MV-4-11 (cell line): ENCODE measurements at places on chromosomes 7 and 10.

GRCh38 chr7:129780257-129780973, 168.9 kb downstream of the NRF1 start:
- no peak for DNase-seq

GRCh38 chr7:104961821-104962220, 52.2 kb upstream of the KMT2E start:
- peak; percentile 15 for DNase-seq

DNA sequence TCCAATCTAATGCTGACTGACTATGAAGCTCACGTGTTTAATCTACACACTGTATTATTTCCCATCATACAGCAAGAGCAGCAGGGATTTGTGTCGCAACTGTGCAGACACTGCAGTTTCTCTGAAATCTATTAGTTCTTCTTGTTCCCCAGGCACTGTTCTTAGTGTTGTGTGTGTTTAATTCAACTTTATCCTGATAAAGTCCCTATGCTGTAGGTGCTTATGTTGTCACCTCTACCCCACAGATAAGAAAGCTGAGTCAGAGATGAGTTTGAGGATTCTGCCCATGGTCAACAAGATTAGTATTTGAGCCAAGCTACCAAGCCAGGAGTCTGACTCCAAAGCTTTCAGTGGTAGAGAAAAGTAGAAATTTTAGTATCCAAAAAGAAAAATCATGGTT, 22.5 kb upstream of the EPHB6 start:
- peak; percentile 4 for DNase-seq

DNA sequence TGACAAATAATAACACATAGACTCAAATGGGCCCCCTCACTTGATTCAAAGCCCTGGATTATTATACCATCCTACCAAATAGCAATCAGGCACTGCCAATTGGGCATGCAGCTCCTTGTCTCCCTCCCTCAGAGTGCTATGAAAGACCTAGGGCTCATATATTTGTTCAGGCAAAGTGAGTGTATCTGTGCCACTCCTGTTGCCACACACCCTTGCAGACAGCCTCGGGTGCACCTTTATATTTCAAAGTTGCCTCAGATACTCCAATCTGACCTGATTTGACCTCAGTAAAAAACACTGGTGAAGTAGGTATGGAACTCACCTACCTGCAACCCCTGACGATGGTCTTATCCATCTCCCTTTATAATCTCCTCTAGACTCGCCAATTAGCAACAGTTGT, 3.0 kb upstream of the NAMPT start:
- no peak for DNase-seq

GRCh38 chr10:48791267-48791928, 106.7 kb downstream of the WDFY4 start:
- no peak for DNase-seq

GRCh38 chr10:4434516-4435071, 391.4 kb upstream of the AKR1E2 start:
- no peak for DNase-seq

GRCh38 chr7:94357076-94357475, 37.6 kb upstream of the COL1A2 start:
- no peak for DNase-seq

- no peak for DNase-seq
Observed at GRCh38 chr7:22429386-22429785, 70.6 kb downstream of the STEAP1B start.

DNA sequence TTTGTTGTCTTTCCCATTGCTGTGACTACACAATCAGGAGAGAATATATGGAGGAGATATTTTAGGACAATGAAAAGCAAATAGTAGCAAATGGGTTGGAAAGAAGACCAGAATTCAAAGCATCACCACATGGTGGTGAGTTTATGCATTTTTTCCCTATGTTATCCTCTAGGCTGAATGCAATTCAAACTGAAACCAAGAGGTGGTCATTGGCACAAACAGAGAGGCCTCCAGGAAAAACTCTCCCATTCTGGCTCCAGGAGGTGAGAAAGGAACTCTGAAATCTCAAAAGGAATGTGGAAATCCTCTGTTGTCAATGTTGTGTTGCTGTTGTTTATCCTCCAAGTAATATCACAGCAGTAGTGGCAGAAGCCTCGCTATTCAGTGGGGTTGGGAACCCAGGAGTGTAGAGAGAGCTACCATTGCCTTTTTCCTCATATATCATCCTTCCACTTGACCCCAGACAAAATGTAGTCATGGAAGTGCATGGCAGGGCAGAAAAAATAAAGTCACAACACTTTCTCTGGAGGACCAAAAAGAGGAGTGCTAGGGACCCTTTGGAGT, 819.1 kb downstream of the GRID1 start:
- no peak for DNase-seq

- DNase-seq, result peak; percentile 49
Observed at GRCh38 chr10:12218991-12219390, 23.0 kb downstream of the CDC123 start.

GRCh38 chr10:7891634-7892033, 73.3 kb downstream of the TAF3 start:
- DNase-seq, result no peak

DNA sequence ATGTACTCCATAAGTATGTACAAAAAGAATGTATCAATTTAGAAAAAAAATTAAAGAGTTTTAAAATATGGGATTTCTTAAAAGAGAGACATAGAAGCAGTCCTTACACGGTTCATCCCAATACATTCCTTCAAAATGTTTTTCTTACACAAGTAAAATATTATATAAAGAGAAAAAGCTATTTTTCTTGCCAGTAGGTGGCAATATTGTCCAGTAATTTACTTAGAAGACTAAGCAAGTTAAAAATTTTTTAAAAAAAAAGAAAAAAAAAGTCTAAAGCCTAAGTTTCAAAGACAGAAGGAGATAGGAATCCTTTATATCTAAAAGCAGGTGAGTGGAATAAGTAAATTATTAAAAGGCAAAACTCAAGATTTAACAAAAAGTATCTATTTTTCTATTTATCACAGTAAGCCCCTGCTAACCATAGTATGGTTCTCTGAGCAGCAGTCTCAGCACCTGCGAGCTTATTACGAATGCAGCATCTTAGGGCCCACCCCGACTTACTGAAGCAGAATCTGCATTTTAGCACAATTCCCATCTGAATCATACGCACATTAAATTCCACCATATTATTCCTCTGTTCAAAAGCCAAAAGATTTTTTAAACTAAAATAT, 240.6 kb downstream of the DGKI start:
- peak; percentile 29 for DNase-seq

DNA sequence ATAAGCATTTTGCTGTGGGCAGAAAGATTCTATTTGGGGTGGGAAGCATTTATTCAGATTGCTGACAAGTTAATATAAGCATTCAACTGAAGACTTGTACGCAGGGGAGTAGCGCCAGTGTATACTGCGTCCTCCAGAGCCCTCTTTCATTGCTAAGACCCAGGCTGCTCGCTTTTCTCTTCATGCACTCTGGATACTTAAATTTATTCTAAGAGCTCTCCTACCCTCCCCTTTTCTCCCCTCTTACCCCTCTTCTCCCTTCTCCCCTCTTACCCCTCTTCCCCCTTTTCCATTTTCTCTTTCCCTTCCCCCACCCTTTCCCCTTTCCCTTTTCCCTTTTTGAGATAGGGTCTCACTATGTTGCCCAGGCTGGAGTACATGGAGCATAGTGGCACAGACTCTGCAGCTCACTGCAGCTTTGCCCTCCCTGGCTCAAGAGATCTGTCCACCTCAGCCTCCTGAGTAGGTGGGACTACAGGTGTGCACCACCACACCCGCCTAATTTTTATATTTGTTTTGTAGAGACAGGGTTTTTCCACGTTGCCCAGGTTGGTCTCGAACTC, 125.8 kb downstream of the CDK14 start:
- DNase-seq, result no peak

- DNase-seq, result no peak
Observed at GRCh38 chr7:33814936-33815335, 90.4 kb upstream of the BMPER start.

DNA sequence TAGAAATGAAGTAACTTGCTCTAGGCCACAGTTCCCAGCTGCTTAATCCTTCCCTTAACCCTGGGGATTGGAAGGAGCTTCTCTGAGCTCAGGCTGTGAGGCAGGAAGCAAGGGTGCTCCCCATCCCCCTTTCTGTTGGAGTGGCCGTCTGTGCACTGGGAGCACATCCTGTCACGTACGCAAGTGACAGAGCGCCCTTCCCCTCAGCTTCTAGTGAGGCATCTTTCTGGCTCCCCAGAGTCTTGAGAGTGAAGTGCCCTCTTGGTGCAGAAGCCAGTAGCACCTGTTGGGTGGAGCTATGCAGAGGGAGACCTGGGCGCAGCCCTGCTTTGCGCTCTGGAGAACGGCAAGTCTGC, 47.8 kb downstream of the SHH start:
- DNase-seq, result peak; percentile 83

DNA sequence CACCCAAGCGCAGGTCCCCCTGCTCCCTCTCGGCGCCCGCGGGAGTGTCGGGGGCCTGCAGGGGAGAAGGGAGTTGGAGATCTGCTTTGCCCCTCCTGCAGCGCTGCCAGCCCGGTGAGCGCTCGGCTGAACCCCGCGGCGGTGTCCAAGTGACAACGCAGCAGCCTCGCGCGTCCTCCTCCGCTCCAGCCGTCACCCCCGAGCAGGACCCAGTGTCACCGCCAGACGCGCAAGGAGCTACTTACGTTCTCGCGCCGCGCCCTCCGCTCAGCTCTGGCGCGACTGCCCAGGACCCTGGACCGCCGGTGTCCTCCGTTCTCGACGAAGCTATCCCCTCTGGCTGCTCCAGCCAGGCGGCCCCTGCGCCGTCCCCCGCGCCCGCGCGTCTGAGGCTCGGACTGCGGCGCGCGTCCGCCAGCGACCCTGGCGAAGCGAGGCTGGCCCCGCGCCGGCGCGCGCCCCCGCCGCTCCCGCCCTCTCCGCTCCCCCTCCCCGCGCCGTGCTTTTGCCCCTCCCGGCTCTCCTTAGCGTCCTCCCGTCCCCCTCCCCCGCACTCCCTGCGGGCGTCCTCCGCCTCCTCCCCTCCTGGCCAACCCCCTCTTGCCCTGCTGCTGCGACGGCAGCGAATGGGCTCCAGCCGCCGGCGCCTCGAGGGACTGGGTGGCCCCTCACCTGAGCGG, at the start of gene NRCAM:
Gene NRCAM, minus strand, starts transcription at position 439 of the 680 bp plus-strand sequence. CDS start 216,372 bp downstream, outside the sequence.
- no peak for DNase-seq

DNA sequence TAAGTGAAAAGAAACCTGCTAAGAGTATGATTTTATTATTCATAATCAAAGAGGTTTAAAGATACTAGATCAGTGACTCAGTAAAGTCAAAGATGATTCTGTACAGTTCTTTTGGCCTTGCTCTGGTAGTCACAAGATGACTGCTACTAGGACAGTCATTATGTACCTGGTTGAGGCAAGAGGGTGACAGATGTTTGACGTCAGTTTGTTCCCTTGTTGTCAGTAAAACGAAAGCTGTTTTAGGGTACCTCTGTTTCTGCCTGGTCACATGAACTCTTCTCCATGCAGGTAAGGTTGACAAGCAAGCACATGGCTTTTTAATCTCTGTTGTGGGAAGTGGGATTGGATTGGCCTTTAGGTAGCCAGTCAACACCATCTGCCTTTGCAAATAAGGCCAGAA, 308.0 kb downstream of the EXOC4 start:
- DNase-seq, result no peak

DNA sequence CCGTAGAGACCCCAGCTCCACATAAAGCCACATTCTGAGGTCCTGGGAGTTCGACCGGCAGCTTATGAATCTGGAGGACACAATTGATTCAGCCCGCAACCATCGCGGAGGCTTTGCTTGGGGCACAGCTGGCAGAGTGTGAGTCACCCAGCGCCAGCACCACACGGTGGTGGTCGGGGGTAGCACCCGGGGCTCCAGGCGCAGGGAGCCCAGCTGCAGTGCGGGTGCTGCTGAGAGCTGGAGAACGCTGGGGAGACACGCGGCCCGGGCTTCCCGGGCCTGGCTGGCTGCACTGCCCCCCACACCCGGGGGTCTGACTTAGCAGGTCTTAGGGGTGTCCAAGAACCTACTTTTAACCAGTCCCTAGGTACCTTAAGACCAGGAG, 87.9 kb downstream of the PAXIP1 start:
- no peak for DNase-seq

- no peak for DNase-seq
Observed at GRCh38 chr7:119712886-119713462, 560.0 kb upstream of the KCND2 start.

- no peak for DNase-seq
Observed at GRCh38 chr7:25763463-25763860, 388.5 kb upstream of the NFE2L3 start.

GRCh38 chr7:147071536-147071935, 954.9 kb downstream of the CNTNAP2 start:
- no peak for DNase-seq

GRCh38 chr10:88493691-88494483, 89.2 kb downstream of the RNLS start:
- DNase-seq, result peak; percentile 29

GRCh38 chr10:126525326-126525725, 137.0 kb upstream of the ADAM12 start:
- DNase-seq, result no peak

DNA sequence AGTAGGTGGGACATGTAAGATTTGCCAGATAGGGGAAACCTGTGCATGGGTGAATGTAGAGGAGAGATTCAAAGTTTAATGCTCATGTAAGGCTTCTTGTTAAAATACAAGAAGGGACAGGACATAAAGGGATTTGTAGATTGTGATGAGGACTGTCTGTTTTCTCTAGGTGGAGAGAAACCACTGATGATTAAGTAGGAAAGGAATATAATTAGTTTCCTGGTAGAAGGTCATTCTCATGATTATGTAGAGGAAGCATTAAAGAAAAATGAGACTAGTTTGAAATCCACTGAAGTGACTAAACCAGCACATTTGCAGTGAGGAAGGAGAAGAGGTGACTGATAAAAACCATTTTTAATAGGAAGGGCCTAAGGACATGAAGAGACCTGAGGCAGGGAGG, 19.6 kb upstream of the MACC1 start:
- DNase-seq, result no peak

DNA sequence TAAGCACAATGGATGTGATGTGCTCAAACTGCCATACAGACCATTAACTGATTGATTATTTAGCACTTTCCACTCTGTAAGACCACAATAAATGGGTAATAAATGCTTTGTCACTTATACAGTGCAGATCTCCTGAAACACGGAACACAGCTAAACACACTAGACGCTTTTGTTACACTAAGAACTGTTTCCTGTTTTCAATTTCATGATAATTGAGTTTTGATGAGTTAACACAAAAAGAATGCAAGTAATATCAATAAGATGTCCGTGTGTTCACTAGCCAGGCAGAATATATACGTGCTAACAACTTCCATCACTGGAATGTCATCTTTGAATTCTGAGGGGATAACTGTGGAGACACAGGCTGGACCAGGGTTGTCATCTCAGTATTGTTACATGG, 178.8 kb downstream of the SKAP2 start:
- DNase-seq, result no peak
